ENCODE measurements at places on chromosomes 3 and 15. TPM values are rescaled to one million over a fixed set of nuclear protein-coding genes. Genes with fewer than 3 reads are reported as not detected.

Gene STX19
- polyA plus RNA-seq, result 0.47 TPM

DNA sequence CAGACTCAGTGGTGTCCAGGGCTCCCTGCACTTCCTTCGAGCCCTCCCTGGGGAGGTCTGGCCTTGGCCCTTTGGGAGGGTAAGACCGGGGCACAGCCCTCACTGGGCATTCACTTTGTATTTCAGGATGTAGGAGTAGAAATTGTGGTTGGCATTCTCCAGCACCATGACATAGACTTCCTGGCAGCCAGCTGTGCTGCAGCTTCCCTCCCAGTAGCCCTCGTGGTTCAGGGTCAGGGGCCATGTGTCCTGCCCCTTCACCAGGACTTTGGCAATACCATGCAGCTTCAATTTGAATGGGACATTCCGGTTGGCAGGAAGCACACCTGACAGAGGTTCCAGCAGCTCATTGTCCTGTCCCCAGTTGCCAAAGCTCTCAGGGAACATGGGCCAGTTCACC, 47.3 kb downstream of the KY start:
- no peak for DNase-seq

DNA sequence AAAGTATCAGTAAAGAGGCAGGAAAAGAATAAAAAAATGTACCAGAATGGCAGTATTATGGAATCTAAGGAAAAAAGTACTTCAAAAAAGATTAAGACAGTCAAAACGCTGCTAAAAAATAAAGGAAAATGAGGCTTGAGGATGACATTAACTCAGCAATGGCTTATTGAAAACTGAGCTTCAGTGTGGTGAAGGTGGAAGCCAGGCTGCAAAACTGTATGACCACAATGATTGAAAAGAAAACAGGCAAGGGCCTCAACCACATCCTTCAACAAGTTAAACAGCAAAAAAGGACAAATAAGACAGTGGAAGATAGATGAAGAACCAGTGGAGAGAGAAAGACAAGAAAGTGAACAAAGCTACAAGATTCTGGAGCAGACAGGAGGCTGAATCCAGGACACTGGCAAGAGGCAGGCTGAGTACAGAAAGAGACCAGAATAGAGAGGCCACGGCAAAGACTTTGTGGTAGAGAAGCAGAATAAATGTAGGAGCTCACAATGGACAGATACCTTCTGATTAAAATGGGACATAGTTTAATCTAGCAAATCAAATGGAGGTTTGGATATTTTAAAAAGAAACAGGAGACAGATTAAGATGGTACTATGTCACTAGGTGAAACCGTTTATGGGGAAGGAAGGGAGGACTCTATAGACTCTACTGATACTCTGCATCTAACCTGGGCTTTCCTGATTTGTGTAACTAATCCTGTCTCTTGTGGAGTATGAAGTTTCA, 86.1 kb downstream of the TJP1 start:
- no peak for DNase-seq

DNA sequence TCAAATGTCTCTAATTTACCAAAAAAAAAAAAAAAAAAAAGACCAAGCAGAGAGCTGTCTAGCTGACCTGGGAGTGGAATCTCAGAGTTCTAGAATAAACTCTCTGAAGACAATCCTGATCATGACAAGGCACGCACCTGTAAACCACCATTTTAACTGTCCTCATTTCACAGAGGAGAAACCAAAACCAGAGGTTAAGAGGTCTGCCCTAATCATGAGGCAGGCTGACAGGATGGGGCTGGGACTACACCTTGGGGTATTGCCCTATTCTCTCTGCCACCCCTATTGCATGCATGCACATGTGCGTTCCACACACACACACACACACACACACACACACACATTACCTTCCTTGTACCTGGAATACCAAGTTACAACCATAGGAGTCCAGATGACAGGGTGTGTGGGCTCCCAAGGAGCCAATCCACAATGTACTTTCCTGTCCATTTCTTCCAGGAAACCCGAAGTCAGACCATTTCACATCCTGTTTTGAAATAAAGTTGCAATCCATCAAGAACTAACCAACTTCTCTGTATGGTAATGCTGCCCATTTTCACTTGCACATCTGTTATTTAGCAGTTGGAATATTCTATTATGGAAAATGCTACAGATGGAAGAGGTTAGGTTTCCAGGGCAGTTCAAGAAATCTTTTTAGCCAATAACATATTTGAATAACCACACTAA, 34.6 kb downstream of the HSPBAP1 start:
- no peak for DNase-seq

- DNase-seq, result peak; percentile 79
Observed at GRCh38 chr15:42084465-42085235, 9.7 kb downstream of the PLA2G4D start.

- no peak for DNase-seq
Observed at GRCh38 chr3:170641510-170642236, 55.8 kb upstream of the SLC7A14 start.

DNA sequence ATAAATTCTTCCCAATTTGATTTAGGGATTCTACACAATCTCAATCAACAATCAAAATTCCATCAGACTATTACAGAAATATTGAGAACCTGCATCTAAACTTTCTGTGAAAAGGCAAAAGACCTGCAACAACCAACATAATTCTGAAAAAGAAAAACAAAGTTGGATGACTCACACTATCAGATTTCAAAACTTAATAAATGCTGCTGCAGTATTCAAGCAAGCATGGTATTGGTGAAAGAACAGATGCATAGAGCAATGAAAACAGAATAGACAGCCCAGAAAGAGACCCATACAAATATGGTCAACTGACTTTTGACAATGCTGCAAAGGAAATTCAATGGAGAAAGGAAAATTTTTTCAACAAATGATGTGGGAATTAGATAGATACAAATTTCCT, 477.1 kb upstream of the NR2F2 start:
- no peak for DNase-seq

Gene MEX3B
- polyA plus RNA-seq, result 0.28 TPM

GRCh38 chr3:194292331-194292730, 58.8 kb downstream of the CPN2 start:
- DNase-seq, result no peak

GRCh38 chr15:57082054-57082728, 163.7 kb downstream of the TCF12 start:
- peak; percentile 42 for DNase-seq

Gene PPP4R2
- polyA plus RNA-seq, result 14.5 TPM

Gene CHRD
- polyA plus RNA-seq, result 18.6 TPM

Gene MITF
- polyA plus RNA-seq, result 14.1 TPM

Gene C3orf18
- polyA plus RNA-seq, result 14.9 TPM

GRCh38 chr3:33791477-33792166, 6.8 kb upstream of the PDCD6IP start:
- no peak for DNase-seq

- no peak for DNase-seq
Observed at GRCh38 chr15:62491642-62492041, 326.6 kb upstream of the C2CD4B start.

Gene PLA2G4D
- polyA plus RNA-seq, result not detected

Gene TEX55
- polyA plus RNA-seq, result not detected

Gene COMMD2
- polyA plus RNA-seq, result 17.9 TPM

Gene SI
- 0.11 TPM for polyA plus RNA-seq

Gene ABHD17C
- 20.6 TPM for polyA plus RNA-seq

GRCh38 chr15:34682674-34683073, 72.1 kb downstream of the GJD2 start:
- no peak for DNase-seq

- DNase-seq, result peak; percentile 30
Observed at GRCh38 chr3:39809995-39810595, 686 bp downstream of the MYRIP start.

- peak; percentile 76 for DNase-seq
Observed at GRCh38 chr15:67685008-67685599, 140.2 kb upstream of the SKOR1 start.

- DNase-seq, result no peak
Observed at GRCh38 chr3:47577583-47578118, 1.0 kb downstream of the CSPG5 start.

Gene IP6K1
- polyA plus RNA-seq, result 21.7 TPM

GRCh38 chr3:139759470-139759869, 81.7 kb upstream of the NMNAT3 start:
- no peak for DNase-seq

DNA sequence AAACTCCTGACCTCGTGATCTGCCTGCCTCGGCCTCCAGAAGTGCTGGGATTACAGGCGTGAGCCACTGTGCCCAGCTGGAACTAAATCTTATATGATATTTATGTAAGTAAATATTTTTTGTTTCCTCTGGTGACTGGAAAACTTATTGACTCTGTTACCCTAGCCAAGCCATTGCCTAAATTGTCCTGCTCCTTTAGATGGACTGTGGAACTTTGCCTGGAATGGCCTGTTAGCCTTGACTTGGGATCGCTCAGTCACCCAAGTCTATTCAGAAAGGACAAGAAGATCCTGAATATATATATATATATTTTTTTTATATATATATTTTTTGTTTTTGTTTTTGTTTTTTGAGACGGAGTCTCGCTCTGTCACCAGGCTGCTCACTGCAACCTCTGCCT, 113.9 kb downstream of the PDE8A start:
- DNase-seq, result no peak

DNA sequence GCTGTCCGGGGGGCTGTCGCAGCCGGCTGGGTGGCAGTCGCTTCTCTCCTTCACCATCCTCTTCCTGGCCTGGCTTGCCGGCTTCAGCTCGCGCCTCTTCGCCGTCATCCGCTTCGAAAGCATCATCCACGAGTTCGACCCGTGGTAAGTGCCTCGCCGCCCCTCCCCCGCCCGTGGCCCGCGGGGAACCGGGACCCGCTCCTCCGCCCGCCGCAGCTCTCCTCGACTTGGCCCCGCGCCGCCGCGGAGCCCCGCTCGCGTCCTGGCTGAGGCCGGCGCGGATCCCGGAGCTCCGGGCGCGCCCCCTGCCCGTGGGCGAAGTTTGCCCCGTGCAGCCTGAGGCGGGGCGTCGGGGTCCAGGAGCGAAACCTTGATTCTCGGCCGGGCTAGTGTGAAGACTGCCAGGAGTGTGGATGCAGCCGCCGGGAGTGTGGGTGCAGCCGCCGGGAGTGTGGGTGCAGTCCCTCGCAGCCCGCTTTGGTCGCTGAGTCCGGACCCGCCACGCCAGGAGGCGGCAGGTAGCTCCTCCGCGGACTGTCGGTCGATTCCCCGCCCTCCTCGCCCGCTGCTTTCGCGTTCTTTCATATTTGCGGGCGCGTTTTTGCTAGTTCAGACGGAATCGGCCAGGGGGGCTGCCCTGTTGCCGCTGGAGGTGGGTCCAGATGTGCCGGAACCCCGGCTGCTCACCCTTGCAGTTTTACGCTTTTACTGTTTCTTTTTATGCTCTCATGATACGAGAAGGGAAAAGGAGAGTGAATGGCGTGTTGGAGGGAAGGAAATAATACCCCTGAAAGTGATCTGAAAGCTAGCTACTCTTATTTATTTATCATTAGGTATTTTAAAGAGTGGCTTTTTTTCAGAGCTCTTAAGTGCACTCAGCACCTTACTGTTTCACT, 692 bp downstream of the STT3B start:
- DNase-seq, result peak; percentile 91

DNA sequence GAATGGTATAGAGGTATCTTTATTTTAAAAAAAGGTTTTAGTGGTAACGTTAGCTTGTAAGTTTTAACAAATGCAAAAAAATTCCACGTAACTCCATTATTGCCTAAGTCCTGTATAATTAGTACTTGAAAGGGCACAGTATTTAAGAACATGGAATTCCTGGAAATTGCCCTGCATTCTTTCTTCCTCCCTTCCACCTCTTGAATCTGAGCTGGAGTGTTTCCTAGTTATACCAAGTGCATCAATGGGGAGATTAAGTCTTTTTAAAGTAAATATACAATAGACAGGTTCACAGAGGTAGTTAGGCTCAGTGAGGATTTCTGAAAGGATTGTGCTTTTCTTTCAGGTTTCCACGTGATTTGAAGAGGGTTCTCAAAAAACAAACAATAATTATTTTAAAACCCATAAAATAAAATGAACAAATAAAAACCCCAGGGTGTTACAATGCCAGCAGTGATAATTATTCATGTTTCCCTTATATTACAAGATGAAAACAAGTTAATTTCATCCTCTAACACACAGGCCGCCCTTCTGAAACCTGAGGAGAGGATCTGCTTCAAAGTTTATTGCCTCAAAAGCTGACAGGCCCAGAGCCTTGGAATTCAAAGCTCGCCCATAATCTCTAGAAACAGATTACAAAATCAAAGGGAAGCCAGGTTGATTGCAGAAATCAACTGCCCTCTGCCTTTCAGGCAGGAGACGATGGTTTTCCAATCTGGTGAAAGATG, 128.8 kb upstream of the LMOD3 start:
- DNase-seq, result peak; percentile 72

DNA sequence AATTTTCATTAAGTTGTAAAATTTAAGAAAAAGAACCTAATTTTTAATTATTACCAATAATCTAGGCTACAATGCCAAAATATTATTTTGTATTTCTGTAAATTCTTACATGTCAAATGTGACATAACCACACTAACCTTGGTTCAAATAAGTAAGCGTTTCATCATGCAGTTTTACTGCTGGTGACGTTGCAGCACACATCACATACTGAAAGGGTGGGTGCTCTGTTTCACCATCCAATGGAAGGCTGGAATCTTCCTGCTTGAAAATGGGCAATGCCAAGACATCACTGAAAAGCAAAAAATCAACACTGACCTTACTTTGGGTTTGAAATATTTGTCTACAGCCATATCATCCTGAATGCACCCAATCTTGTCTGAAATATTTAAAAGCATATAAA, 14.8 kb downstream of the UBP1 start:
- DNase-seq, result no peak

DNA sequence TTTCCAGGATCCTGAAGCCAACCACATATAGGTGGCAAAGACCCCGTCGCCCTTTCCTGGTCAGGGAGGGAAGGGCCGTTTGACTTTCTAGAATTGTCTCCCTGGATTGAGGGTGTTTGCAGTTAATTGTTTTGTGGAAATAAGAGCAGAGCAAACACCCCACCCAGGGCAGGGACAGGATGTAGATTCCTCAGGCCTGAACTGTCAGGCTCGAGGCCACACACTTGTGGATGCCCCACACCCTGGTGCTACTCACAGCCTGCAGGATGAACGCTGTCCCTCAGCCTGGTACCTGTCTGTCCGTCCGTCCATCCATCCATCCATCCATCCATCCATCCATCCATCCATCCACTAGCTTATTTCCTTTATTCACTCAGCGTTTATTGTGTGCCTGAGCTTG, 29.9 kb upstream of the FLNB start:
- no peak for DNase-seq

DNA sequence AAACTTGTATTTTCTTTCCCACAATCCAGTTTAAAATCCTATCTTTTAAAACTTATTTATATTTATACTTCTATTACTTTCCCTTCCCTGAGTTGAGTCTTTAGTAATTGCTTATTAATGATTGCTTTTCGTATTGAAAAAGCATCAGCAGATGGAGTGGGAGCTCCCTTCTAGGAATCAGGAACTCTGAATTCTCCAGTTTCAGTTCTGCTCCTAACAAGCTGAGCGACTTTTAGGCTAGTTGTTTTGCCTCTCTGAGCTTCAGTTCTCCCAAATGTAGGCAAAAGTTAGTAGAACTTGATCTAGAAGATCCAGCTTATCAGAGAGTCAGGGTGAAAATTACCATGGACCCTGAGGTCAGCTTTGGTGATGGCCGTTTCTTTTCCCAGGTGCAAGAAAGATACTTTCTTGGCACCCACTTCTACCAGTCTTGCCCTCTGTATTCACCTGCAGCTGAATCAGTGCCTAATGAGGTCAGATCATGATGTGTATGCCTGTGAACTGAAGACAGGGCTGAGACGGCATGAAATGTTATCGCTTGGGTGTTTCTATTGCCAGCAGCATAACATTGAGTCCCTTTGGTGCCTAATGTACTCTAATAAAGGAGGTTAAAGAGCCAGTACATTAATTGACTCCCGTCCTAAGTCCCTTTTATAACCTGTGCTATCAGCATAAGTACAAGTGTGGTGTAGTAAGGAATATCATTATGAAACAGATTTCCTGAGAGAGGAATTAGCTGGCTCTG, 194.5 kb upstream of the TBC1D5 start:
- DNase-seq, result no peak

GRCh38 chr3:127711021-127711695, 38.4 kb downstream of the ABTB1 start:
- no peak for DNase-seq

All from kidney (tissue), 22 donors.